Uterus (tissue), 4 donors: ENCODE measurements at places on chromosomes 2 and 18. TPM values are rescaled to one million over a fixed set of nuclear protein-coding genes. Genes with fewer than 3 reads are reported as not detected.

The UPP2 gene
- total RNA-seq, result 0.28 TPM

The TMEFF2 gene
- total RNA-seq, result not detected

The HOXD10 gene
- 34.4 TPM for total RNA-seq

The TEKT4 gene
- not detected for total RNA-seq

The LPIN2 gene
- total RNA-seq, result 7.4 TPM

The GKN2 gene
- not detected for total RNA-seq

The NMS gene
- not detected for total RNA-seq

The SPRED2 gene
- total RNA-seq, result 35.0 TPM

The CROCC2 gene
- not detected for total RNA-seq

The MBOAT2 gene
- 83.0 TPM for total RNA-seq

The CHN1 gene
- total RNA-seq, result 56.7 TPM

The FLACC1 gene
- total RNA-seq, result 2.0 TPM

DNA sequence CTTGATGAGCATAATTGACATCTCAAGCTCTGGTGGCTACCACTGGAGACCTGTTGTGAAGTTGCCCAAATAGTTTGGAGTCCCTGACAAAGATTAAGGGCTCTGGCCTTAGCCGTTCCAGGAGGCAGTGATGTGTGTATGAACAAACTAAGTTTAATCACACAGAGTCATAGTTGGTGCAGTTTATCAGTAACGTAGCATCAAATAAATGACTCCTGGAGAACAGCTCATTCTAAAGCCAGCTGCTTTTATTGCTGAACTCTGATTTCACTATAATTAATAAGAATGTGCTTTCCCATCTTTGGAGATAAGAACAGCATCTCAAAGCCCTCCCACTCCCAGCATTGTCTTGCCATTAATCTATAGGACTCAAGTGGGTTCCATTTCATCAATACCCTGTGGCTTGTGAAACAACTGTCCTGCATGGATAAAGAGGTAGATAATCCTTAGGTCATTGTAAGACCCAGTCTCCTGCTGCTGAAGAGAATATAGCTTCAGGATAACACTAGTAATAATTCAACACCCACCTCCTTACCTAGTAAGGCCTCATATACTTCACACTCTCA, 211.4 kb upstream of the THUMPD2 start:
- no peak for DNase-seq

DNA sequence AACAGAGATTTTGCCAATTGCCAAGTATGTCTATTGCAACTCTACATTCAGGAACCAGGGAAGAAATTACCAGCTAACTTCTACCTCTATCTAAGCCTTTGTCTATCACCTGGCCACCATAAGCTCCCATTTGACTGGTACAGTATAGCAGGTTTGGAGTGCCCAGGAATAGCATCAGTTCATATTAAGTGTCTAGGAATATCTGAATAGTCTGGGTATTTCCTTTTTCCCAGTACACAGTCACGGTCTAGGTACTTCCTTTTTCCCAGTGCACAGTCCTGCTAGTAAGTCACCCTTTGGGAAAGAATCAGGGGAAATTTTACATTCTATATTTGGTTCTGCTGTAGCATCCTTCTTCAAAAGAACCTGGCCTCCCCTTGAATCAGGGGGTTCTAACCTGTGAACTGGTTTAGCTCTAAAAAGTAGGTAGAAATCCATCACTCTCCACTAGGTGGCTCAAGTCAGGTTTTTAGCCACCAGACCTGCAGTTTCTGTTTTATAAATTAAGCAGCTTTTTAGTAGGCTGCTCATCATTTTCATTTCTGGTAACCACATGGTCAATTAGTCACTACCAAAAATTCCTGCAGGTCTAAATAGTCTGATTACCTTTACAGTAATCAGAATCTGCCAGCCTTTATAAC, 49.3 kb upstream of the DNAJC10 start:
- no peak for DNase-seq

- DNase-seq, result no peak
These were observed 7.6 kb downstream of the CTIF start for GRCh38 chr18:48546396-48546795.

GRCh38 chr2:121283670-121284462, 1.1 kb downstream of the TFCP2L1 start:
- no peak for DNase-seq

DNA sequence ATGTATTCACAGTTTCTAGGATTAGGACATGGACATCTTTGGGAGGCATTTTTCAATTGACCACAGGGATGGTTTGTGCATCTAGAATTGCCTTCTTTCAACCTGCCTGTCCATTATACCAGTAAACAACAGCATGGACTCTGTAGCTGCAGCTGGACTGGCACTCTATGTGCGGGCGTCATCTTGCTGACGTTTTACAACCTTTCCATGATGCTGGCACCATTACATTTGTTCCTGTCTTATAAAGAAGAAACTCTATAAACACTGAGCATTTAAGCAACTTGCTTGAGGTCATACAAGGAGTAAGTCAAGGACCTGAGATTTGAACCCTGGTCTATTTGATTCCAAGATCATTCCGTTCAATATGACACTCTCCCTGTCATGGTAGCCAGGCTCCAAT, 25.4 kb upstream of the IGFBP5 start:
- DNase-seq, result no peak

DNA sequence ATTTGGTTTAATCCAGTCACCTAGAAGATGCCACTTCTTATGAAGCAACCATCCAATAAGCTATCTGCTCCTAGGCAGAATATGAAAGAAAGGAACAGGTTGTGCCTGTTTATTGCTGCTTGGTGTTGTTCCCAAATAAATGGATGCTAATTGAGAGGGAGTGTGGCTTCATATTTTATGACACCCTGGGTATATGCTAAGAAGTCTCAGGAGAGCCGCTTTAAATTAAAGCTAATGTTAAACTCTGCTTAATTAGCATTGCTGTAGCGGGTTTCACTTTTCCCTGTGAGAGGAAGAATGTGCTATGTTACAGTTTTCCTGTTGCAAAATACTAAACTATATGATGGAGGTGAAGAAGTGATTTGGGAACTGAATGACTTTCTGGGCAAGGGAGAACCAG, 48.7 kb upstream of the TANK start:
- no peak for DNase-seq

- no peak for DNase-seq
These were observed 89.2 kb downstream of the LIPG start for GRCh38 chr18:49651033-49651432.

DNA sequence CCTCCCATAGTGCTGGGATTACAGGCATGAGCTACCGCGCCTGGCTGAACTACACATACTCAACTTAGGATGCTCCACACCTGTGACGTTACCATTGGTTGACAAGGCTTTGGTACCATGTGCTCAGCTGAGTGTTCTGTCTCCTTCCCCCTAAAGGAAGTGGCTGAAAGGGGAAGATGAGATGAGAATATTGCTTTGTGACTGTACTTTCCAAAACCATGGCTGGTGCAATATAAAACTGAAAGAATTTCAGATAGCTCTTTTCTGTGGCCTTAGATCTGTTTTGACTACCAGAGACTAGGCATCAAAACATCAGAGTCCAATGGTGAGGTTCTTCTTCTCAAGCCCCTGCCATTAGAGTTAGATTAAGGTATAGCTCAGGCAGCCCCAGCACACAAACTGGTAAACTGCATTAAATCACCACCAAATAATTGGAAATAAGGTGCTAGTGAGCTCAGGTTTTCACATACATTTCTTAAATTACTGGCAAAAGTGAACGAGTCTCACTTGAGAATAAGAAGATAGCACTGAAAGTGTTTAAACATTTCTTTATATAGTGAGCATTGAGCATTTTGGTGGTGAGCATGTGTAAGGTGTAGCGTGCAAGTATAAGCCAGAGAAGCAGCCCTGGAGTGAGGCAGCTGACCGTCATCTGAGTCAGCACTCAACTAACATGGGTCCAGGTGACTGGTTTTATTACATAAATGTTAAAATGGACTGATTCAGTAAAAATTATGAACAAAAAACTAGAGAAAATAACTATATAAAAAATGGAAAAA, 113.5 kb upstream of the FZD5 start:
- DNase-seq, result no peak

GRCh38 chr2:176479961-176480360, 210.7 kb downstream of the MTX2 start:
- no peak for DNase-seq

DNA sequence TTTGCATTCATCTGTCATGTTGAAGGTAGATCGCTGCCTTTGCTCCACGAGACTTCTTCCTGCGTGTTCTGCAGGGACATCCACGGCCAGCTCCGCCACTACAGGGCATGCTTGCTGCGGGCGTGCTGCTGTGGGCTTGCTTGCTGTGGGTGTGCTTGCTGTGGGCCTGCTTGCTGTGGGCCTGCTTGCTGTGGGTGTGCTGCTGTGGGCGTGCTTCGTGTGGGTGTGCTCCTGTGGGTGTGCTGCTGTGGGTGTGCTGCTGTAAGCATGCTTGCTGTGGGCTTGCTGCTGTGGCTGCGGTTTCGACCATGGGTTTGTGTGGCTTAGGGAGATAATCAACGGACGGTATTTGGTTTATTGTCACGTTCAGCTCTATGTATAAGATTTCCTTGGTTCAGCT, 161.3 kb upstream of the NFATC1 start:
- no peak for DNase-seq

- no peak for DNase-seq
These were observed 280.4 kb downstream of the ALPK2 start for GRCh38 chr18:58348517-58348916.

DNA sequence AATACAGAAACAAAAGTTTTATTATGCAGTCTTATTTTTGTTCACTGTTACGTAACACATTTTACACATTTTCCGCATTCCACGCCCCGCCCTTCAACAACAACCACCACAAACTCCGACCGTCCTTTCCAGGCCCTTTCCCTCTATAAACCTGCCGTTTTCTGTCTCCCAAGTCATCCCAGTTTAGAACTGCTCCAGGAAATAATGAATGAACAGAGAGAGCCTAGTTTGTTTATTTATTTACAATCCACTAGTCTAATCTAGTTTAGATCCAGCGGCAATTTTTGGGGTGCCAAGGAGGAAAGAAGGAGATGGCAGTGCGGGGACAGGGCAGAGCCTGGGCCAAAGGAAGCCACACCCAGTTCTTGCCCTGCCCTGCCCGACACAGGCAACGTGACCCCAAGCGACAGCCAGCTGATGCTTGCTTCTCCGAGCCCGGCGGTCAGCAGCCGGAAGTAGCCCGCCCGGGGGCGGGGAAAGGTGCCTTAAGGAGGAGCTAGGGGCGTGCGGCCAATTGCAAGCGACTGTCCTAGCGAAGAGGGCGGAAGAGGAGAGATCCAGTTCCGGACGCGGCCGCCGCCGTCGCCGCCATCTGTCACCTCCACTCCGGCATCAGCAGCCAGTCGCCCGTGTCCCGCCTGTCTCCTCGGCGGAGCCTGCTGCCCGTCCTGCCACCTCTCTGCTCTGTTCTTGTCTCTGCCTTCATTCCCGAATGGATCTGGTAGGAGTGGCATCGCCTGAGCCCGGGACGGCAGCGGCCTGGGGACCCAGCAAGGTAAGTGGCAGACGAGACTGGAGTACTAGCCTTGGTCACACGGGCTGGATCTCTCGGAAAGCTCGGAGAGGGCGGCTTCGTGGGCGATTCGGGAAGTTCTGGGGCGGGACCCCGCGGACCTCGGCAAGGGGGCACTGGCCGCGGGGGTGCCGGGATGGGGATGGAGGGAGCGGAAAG, at the start of gene RIOK3:
Gene RIOK3, plus strand, starts transcription at position 560 of the 952 bp plus-strand sequence. Its CDS starts 153 bp downstream, at position 713.
- peak; percentile 95 for DNase-seq

GRCh38 chr2:215767625-215768024, 245.7 kb downstream of the MREG start:
- DNase-seq, result no peak

- no peak for DNase-seq
These were observed 51.0 kb downstream of the SF3B1 start for GRCh38 chr2:197383825-197384224.

- peak; percentile 56 for DNase-seq
These were observed 219.6 kb upstream of the RAB12 start for GRCh38 chr18:8389391-8390340.

DNA sequence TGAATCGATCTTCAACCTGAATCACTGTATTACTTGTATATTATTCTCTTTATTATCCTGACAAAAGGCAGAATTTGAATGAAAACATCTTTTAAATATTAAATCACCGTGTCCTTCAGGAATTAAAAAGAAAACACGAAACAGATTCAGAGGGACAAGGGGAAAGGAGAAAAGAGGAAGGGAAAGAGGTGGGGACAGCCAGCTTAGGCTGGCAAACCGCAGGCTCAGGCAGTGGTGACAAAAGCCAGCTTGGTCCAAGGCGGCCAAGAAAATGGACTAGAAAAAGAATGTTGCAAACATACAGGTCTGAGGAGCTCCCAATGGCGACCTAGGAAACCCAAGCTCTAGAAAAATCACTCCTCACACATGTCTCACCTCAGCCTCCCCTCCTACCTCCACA, 6.8 kb downstream of the B4GALT6 start:
- no peak for DNase-seq
